HS-5 (cell line): ENCODE measurements at places on chromosomes 3 and 15.

- DNase-seq = no peak
These were observed 14.3 kb downstream of the MEF2A start for GRCh38 chr15:99580076-99580475.

- no peak for DNase-seq
These were observed 34.7 kb downstream of the HCN4 start for GRCh38 chr15:73334086-73334485.

DNA sequence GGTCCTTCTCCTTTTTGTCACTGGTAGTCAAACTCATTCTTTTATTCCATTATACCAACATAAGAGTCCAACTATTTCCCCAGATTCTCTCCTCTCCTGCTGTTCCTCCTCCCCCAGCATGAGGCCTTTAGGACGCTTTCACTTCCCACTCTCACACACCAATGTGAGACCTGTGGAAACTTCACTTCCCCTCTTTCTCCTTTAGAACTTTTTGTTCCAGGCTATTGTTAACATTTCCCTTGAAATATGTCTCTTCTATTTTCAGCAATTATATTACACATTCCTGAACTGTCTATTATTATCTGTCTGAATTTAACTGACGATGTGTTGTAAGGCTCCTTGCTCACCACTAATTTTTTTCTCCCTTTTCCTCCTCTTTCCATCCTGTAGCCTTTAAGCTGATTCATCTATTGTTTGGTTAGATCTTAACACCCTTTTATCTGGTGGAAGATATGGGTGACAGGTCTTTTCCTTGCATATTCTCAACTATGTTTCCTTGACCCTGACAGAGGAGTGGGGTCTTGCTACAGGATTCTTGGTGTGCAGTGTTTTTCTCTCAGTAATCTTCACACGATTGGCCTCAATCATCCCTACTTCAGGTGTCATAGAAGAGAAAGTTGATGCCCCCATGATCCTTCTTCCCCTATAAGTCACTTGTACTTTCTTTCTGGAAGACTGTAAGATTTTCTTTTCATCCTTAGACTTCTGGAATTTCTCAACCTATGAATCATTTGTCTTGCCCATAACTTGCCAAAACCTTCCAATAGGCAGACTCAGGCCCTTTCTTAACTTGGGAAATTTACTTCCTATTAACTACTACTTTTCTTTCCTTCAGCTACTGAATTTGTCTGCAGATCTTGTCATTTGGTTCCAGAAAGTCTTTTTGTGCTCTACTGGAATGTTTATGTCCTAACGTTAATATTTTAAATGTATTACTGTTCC is 5.9 kb downstream of the CYP19A1 start:
- DNase-seq = peak; percentile 15

DNA sequence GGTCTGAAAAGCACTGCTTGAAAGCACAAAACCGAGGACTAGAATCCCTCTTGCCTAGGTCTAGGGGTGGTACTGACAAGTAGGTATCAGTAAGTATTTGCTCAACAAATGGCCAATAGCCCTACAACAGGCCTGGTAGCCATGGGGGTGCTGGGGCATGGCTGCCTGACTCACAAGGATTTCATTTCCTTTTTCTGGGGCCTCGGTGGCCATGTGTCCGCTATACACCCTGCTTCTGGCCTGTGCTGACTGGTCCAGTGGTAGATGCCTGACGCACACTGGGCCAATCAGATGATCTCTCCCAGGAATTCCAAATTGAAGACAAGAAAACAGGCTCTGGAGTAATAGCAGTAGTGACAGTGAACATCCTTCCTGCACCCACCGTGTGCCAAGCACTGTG is 29.4 kb downstream of the MELTF start:
- peak; percentile 6 for DNase-seq

- no peak for DNase-seq
These were observed 799 bp downstream of the SERF2 start for GRCh38 chr15:43792761-43793476.

- no peak for DNase-seq
These were observed 34.4 kb downstream of the B3GNT5 start for GRCh38 chr3:183287301-183287971.

GRCh38 chr3:117398141-117398899 is 688.7 kb downstream of the TUSC7 start:
- no peak for DNase-seq

GRCh38 chr15:68809517-68809916 is 11.2 kb downstream of the ANP32A start:
- no peak for DNase-seq

GRCh38 chr3:134291319-134292254 is 40.9 kb upstream of the RYK start:
- no peak for DNase-seq

- DNase-seq = no peak
These were observed 643 bp upstream of the LMCD1 start for GRCh38 chr3:8500989-8501370.
